Thoracic aorta (tissue), 2 donors: ENCODE measurements at places on chromosomes 7 and 10. TPM values are rescaled to one million over a fixed set of nuclear protein-coding genes. Genes with fewer than 3 reads are reported as not detected.

DNA sequence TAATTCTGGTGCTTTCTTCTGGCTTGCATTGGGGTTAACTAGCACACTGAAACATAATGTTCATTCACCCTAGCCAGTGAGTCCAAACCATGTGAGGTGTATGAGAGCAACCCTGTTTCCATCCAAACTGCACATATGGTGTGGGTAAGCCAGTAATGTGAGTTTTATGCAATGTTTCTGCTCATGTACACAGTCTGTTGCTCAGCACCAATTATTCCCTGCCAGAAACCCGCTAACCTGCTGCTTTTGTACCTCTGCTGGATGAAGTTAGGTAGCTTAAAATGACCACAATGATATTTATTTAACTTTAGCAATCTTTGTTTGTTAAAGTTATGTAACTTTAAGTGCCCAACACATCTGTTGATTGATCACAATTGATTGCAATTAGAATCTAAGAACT lies 93.7 kb upstream of the RPA3 start:
- no peak for DNase-seq

- DNase-seq = no peak
Measured at GRCh38 chr7:14630048-14630447, 272.5 kb downstream of the DGKB start.

- DNase-seq = no peak
Measured at GRCh38 chr7:4633012-4633411, 49.1 kb upstream of the FOXK1 start.

DNA sequence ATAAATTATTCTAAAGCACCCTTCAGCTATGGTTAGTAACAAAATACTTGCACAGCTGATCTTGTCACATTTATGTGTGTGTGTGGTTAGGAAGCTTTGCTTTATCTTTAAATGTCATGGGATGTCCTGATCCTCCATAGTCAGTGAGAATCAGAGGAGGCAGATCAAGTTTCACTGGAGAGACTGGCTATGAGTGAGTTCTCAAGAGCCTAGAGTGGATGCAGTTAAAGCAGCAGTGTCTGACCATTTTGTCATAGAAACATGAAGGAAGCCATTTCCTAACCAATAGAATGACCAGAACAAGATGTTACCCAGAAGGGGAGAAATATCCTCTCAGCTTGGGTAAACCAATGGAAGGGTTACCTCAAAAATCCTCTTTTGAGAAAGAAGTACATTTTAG lies 207.2 kb upstream of the DKK1 start:
- DNase-seq = no peak

- no peak for DNase-seq
Measured at GRCh38 chr10:92119340-92119739, 171.5 kb downstream of the CPEB3 start.

DNA sequence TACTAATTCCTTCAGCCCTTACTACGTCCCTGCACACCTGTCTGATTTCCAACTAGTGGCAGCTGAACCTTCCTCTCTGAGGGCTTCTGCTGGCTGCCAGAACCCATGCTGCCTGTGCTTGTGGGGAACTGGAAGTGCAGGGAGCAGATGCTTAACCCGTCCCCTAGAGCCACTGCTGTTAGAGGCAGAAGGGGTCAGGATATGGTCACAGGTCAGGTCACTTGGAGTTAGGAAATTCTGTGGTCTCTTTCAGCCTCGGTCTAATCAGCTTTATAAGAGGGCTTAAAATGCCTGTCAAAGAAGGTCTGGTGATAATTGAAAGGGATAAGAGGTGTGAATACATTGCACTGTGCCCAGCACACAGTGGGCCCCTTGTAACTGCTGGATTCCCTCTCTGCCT lies 82.0 kb downstream of the PLPP4 start:
- DNase-seq = no peak

GRCh38 chr7:46651070-46651469 lies 730.0 kb upstream of the IGFBP3 start:
- DNase-seq = no peak

DNA sequence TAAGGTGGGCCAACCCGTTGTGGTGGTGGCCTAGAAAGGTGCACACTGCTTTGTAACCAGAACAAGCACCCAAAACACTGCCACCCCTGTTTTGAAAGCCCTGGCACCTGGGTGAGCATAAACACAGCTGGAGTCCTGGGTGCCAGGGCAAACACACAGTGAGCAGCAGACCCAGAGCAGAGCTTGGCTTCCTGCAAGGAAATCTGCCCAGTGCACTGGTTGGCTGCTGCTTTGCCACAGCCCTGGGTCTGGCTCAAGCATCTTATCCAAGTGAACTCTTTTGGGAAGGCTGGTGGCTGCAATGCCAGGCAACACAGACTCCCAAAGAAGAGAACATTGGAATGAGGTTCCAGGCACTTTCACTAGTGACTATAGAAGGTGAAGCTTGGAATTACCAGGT lies 145.5 kb upstream of the PDE1C start:
- DNase-seq = no peak

DNA sequence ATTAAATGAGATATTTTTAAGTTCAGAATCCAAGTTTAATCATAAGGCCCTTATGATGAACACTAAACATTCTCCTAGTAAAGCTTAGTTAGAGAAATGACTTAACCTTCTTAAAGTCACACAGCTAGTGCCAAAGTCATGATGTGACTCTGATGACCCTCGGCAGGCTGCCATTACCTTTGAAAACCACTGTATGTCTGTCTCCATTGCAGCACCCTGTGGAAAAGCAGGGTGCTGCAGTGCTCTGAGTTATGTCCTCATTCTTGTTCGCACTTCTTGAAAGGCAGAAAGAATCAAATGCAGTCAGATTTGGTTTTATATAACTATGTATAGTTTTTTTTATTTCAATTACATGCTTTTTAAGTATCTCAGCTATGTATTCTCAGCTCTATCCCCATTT lies 105.0 kb downstream of the PHTF2 start:
- DNase-seq = no peak

GRCh38 chr10:63206576-63206975 lies 73.4 kb downstream of the NRBF2 start:
- no peak for DNase-seq

DNA sequence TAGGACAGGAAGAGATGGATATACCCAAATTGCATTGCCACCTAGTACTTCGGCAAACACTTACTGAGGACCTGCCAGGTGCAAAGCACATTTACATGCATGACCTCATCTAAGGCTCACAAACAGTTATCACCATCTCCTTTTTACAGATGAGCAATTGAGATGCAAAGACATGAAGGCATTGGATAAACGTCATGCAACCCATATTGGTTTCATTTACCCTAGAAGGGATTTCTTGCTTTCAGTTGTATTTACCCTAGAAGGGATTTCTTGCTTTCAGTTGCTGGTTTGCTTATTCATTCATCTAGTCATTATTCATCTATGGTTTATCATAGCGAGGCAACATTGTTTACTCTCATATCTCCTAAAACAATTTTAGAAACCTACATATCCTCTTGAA lies 52.2 kb downstream of the STEAP1B start:
- DNase-seq = no peak

- DNase-seq = no peak
Measured at GRCh38 chr7:41817386-41817785, 114.5 kb upstream of the INHBA start.

- no peak for DNase-seq
Measured at GRCh38 chr7:94324380-94325121, 70.1 kb upstream of the COL1A2 start.

GRCh38 chr7:77979219-77979618 lies 180.6 kb downstream of the PHTF2 start:
- no peak for DNase-seq

GRCh38 chr10:65518379-65518778 lies 1407.5 kb upstream of the LRRTM3 start:
- no peak for DNase-seq

GRCh38 chr7:94040254-94040653 lies 36.1 kb upstream of the BET1 start:
- DNase-seq = no peak

GRCh38 chr10:132449051-132449810 lies 52.2 kb downstream of the PWWP2B start:
- no peak for DNase-seq

DNA sequence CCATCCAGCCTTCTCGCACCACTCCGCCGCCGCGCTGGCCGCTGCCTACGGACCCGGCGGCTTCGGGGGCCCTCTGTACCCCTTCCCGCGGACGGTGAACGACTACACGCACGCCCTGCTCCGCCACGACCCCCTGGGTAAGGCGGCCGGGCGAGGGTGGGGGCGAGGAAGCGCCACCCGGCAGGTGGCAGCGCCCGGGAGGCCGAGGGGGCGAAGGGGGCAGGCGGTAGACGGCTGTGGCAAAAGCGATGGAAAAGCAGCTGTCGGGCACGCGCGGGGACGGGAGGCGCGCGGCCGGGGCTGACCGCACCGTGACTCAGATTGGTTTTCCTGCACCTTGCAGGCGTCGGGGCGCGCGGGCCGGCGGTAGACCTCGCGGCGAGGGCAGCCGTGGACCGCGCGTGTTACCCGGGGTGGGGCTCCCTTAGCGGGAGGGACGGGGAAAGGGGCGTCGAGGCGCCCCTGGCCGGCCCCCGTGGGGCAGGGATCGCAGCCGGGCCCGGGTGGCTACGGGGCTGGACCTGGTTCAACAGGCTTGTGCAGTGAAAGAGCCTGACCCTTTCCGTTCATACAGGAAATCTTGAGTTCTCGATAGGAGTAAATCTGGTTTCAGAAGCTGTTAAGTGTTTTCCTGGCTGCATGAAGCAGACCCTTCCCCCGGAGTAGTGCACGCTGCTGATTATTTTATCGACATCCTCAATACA lies 608 bp downstream of the HHEX start:
- no peak for DNase-seq

DNA sequence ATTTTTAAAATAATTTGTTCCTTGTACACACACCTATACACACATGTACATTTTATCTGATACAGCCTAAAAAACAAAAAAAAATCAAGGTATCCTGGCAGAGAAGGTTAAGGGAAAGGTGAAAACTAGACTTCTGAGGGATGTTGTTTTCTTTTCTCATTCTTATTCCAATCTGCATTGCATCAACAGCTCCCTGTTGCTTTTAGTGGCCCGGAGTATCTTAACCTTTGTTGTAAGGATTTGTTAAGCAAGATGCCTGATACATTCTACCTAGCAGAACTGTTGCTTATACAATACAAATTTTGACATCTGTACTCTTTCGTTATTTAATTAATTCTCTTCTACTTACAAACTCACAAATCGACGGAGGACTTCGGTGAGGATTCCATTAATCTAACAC lies 167.4 kb downstream of the GNAI1 start:
- DNase-seq = no peak

DNA sequence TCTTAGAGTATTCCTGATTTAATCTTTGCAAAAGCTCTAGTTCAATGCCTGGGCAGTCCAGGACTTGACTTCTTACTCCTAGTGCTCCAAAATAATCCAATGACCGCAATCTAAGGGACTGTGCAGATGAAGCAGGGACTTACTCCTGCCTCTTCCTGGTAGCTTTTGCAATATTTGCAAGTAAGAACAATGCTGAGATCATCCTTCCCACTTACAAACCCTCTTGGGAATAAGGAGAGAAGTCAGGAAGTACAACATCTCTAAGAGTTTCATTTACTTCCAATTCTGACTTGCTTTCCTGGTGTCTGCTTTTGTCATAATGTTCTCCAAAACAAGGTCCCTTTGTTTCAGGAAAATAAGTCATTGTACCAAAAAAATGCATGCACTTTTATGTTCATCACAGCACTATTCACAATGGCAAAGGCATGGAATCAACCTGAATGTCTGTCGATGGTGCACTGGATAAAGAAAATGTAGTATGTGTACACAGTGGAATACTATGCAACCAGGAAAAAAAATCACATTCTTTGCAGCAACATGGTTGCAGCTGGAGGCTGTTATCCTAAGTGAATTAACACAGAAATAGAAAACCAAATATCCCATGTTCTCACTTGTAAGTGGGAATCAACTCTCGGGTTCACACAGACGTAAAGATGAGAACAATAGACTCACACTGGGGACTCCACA lies 7.1 kb upstream of the KCNMA1 start:
- no peak for DNase-seq

GRCh38 chr7:49527182-49527581 lies 246.3 kb upstream of the VWC2 start:
- no peak for DNase-seq

DNA sequence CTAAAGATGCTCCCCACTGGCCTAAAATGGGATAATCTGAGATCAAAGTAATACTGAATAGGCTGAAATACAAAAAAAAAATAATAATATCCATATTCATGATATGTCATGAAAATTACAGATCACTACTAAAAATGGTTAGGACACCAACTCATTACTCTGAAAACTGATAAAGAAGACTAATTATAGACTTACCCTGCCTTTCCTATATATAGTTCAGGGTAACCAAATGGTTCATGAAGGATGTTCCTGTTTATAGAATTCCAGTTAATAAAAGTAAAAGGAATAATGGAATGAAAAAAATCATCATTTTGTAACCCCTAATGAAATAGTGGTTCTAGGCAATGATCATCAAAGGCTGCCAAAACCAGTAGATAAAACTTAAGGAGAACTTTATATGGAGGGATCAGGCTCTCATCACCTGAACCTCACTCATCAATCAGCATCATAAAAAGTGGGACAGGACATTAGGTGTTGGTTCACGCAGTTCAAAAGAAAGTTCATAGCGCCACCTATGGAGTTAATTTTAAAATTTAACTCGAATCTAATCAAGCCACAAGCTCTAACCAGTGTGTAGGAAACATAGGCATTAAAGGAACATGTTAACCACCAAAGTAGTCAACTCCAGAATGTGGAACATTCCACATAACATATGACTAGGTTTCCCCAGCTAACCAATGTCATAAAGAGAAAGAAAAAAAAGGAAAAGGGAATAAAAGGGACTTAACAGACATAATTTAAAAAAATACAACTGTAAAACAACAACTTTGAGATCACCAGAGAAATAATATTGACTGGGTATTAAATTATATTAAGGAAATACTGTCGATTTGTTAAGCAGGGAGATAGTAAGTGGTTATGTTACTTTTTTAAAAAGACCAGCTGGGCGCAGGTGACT lies 35.7 kb downstream of the P4HA1 start:
- DNase-seq = no peak

GRCh38 chr10:76879116-76879913 lies 758.3 kb downstream of the KCNMA1 start:
- DNase-seq = no peak

DNA sequence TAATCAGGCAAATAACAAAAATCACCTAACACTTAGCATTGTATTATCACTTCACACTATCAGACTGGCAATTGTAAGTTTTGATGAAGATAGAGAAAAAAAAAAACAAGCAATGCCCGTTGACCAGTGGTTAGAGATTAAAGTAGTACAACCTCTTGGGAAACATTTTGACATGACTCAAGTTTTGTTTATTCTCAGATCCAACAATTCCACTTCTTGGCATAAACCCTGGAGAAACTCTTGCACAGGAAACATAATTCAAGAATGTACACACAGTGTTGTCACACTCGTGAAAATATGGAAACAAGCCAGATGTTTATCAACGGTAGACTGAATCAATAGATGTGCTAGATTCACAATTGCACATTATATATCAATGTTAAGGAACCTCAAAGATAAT lies 37.2 kb downstream of the FRMD4A start:
- no peak for DNase-seq

PNLIPRP3 gene
- not detected for total RNA-seq

GBX1 gene
- not detected for total RNA-seq

MAT1A gene
- total RNA-seq = not detected

GIMAP4 gene
- total RNA-seq = 12.3 TPM

LEP gene
- total RNA-seq = not detected

ATRNL1 gene
- total RNA-seq = 24.6 TPM

PRSS37 gene
- total RNA-seq = not detected

CISD1 gene
- 7.5 TPM for total RNA-seq

AQP1 gene
- 1,262 TPM for total RNA-seq

ASAH2 gene
- 14.0 TPM for total RNA-seq

CCL24 gene
- not detected for total RNA-seq
